ENCODE measurements at places on chromosomes 16 and 17.

DNA sequence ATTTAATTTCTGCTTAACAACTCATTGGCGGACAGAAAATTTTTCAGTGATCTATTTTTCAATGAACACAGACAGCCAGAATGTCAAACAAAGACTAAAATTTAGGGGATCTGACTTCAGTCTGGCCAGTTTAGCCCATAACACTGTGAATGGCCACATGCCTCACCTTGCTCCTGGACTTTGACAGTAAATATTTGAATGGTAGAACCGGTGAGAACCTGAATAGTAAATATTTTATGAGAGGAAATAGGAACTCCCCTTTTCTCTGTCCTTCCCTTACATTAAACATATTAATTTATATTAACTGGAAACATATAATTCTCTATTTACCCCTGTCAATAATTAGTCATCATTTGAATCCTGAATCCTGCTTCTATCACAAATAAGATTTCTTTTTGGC lies 942.1 kb downstream of the KCNJ2 start:
- H3K4me3 ChIP-seq, result no peak overlapping the region
- no peak overlapping the region for H3K27ac ChIP-seq
- no peaks in the 10 kb centered on the region for H3K36me3 ChIP-seq
- H3K27me3 ChIP-seq, result peaks cover 19% of the 10 kb centered on the region
- no peaks in the 10 kb centered on the region for H3K4me1 ChIP-seq
- DNase-seq, result no peak

DNA sequence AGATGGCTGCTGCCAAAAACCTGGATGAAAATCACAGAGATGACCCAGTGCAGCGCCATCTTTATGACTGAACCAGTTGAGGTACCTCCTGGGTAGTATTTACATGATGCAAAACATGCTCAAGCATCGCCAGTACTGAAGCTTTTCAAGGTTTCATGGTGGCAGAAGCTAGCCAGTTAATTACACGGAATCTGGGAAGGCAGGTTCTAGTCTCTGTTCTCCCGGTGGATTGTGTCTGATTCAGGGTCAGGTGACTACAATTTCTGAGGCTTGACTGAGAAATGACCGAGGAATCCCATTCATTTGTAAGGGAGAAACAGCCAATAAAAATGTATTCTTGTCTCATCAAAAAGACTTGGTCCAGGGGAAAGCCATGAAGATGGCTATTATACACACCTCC lies 209.1 kb downstream of the SLC39A11 start:
- DNase-seq, result no peak
- no peak overlapping the region for H3K4me3 ChIP-seq
- no peaks in the 10 kb centered on the region for H3K4me1 ChIP-seq
- no peaks in the 10 kb centered on the region for H3K27me3 ChIP-seq
- no peak overlapping the region for H3K27ac ChIP-seq

GRCh38 chr16:86584726-86585721 lies 6.7 kb downstream of the FOXL1 start:
- H3K36me3 ChIP-seq, result no peaks in the 10 kb centered on the region
- DNase-seq, result no peak
- H3K27me3 ChIP-seq, result peaks cover 79% of the 10 kb centered on the region
- H3K4me3 ChIP-seq, result no peak overlapping the region

GRCh38 chr16:88734361-88734728 lies 28.0 kb downstream of the CTU2 start:
- H3K4me3 ChIP-seq, result no peak overlapping the region

GRCh38 chr17:45008216-45008615 lies 40.1 kb upstream of the C1QL1 start:
- no peaks in the 10 kb centered on the region for H3K36me3 ChIP-seq
- no peak for DNase-seq
- no peak overlapping the region for H3K27ac ChIP-seq
- peaks cover 8% of the 10 kb centered on the region for H3K27me3 ChIP-seq

- no peaks in the 10 kb centered on the region for H3K36me3 ChIP-seq
- no peak for DNase-seq
- no peaks in the 10 kb centered on the region for H3K4me1 ChIP-seq
- H3K4me3 ChIP-seq, result no peak overlapping the region
- no peaks in the 10 kb centered on the region for H3K27me3 ChIP-seq
- no peak overlapping the region for H3K27ac ChIP-seq
Measured at GRCh38 chr16:68685685-68686478, 40.8 kb downstream of the CDH3 start.

GRCh38 chr16:72957303-72958277 lies 90.3 kb downstream of the ZFHX3 start:
- H3K27ac ChIP-seq, result no peak overlapping the region
- H3K4me3 ChIP-seq, result no peak overlapping the region
- H3K4me1 ChIP-seq, result peaks cover 22% of the 10 kb centered on the region

DNA sequence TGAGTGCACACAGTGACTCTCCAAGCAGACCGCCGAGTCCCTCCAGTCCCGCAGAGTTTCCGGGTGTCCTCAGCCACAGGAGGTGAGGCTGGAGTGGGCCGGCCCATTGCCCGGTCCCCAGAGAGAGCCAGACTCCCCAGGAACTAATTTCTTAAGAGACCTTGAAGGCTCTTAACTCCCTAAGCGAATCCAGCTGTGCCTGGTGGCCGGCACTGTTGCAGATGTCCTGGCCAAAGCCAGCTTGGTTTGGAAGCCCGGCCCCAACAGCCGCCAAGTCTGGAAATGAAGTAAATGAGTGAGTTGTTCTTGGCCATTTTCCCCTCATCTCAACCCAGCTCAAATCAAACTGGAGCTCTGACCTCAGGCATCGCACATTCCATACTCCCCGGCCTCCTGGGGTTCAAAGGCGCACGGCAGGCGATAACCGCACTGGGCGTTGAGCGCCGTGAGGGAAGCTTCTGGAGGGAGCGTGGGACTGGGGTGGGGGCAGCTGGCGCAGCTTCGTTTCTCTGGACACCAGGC lies 42.0 kb downstream of the CMIP start:
- peaks cover 57% of the 10 kb centered on the region for H3K4me1 ChIP-seq
- H3K27me3 ChIP-seq, result no peaks in the 10 kb centered on the region
- DNase-seq, result peak; percentile 54

DNA sequence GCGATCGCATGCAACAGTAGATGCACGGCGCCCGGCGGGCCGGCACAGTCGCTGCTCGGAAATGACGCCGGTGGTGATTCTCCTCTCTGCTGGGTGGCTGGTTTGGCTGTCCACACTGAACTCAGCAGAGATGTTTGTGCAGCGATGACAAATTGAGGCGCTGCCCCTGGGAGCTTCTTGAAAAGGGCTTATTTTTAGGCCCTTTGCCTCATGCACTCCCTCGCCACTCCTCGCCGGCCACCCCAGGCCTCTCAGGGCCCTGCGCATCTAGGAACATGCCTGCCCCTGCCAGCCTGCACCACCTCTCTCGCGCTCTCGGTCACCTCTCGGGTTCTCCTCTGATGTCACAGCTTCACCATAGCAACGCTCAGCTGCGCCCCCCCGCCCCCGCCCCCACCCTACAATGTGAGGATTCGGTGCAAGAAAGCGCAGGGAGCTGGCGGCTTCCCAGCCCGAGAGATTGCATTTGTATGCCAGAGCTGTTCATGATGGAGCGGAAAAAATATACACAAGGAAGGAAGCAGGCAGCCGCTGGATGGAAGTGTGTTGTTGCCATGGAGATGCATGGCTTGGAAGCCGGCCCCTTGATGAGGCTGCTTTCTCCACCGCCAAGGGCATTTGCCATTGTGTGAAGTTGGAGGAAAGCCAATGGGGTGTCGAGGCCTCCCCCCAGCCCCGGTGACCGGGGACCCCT lies 81.3 kb upstream of the PLCG2 start:
- H3K4me1 ChIP-seq, result peaks cover 45% of the 10 kb centered on the region
- H3K36me3 ChIP-seq, result peaks cover 34% of the 10 kb centered on the region
- no peak overlapping the region for H3K4me3 ChIP-seq

DNA sequence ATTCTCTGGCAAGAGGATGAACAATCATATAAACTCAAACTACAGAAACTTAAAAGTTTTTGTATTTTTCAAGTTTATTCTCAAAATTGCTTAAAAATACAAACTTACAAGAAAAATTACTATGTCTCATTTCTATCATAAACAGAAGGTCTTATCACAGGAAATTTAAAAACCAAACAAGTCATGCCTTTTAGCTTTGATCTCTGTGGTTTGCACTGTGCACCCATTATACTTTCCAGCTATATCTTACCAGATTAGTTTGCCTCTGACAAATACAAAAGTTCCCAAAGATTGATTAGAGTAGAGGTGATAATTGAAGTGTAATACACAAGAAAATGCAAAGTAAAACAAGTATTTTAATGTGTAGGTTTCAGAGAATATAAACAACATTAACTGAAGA lies 117.4 kb downstream of the MYO1D start:
- H3K4me1 ChIP-seq, result peaks cover 4% of the 10 kb centered on the region
- H3K4me3 ChIP-seq, result no peak overlapping the region
- H3K27me3 ChIP-seq, result no peaks in the 10 kb centered on the region
- no peak for DNase-seq
- no peak overlapping the region for H3K27ac ChIP-seq

GRCh38 chr17:73867056-73867455 lies 222.8 kb upstream of the SDK2 start:
- H3K27me3 ChIP-seq, result peaks cover 27% of the 10 kb centered on the region
- H3K27ac ChIP-seq, result no peak overlapping the region
- DNase-seq, result no peak
- no peaks in the 10 kb centered on the region for H3K4me1 ChIP-seq
- H3K36me3 ChIP-seq, result no peaks in the 10 kb centered on the region

DNA sequence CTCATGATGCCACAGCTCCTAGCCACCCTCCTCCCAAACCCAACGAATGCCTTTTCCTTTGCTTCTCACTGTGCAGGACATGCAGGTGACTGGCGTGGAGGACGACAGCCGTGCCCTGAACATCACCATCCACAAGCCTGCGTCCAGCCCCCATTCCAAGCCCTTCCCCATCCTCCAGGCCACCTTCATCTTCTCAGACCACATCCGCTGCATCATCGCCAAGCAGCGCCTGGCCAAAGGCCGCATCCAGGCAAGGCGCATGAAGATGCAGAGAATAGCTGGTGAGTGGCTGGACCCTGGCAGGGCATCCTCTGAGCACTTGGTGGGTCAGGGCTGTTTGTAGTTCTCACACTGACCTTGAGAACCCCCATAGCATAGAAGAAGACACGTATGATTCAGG lies 132.3 kb downstream of the SOCS1 start:
- peaks cover 43% of the 10 kb centered on the region for H3K36me3 ChIP-seq
- H3K4me3 ChIP-seq, result no peak overlapping the region
- peaks cover 27% of the 10 kb centered on the region for H3K4me1 ChIP-seq
- H3K27ac ChIP-seq, result no peak overlapping the region
- no peak for DNase-seq
- no peaks in the 10 kb centered on the region for H3K27me3 ChIP-seq

DNA sequence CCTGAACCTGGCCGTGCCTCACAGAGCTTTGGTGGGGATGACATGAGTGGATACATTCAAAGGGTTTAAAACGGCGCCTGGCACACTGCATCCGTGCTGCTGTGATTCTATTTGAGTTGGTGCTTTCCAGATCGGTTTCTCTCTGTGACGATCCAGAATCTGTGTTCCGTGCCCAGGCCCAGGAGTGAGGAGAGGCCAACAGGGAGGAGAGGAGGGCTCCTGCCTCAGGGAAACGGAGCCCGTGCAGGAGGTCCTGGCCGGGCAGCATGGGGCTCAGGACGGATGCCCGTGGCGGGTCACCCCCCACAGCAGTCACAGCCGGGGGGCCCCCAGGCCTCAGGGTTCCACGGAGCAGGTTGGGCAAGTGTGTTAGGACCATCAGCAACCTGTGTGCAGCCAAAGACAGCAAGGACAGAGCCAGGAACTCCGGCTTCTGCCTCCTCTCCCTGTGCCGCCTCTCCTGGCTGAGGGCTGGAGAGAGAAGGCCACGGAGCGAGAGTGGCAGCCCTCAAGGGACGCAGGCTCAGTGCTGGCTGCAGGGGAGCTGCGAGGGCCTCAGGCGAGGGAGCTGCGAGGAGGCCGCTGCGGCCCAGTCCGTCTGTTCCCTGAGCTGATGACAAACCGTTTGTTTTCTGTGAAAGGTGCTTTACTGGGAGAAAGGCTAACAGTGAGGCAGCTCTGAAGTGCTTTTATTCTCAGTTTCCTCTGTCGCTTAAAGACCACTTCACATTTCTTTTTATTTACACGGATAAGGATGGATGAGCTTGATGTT lies 99.3 kb downstream of the METRNL start:
- no peak overlapping the region for H3K4me3 ChIP-seq
- no peaks in the 10 kb centered on the region for H3K27me3 ChIP-seq
- no peaks in the 10 kb centered on the region for H3K36me3 ChIP-seq
- DNase-seq, result no peak
- peak overlapping the region; percentile 3 for H3K27ac ChIP-seq
- H3K4me1 ChIP-seq, result peaks cover 11% of the 10 kb centered on the region

DNA sequence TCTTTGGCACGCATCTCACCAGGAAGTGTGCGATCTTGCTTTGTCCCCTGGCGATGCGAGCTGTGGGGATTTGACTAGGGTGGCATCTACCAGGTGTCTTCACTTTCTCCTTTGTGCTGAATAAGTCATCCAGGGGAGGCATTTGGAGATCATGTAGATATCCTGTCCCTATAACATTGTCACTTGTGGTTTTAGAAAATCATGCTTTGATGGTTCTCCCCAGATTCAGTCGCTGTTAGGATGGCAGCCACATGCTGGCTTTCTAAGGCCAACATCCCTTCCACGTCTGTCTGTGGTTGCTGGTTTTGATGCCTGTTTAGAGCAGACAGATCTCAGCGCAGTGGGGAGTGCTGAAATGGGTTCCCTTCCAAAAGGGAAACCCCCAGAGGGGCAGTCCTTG lies 2.5 kb downstream of the ADAD2 start:
- H3K27ac ChIP-seq, result no peak overlapping the region
- DNase-seq, result no peak
- peaks cover 17% of the 10 kb centered on the region for H3K27me3 ChIP-seq
- no peaks in the 10 kb centered on the region for H3K36me3 ChIP-seq
- H3K4me3 ChIP-seq, result no peak overlapping the region

DNA sequence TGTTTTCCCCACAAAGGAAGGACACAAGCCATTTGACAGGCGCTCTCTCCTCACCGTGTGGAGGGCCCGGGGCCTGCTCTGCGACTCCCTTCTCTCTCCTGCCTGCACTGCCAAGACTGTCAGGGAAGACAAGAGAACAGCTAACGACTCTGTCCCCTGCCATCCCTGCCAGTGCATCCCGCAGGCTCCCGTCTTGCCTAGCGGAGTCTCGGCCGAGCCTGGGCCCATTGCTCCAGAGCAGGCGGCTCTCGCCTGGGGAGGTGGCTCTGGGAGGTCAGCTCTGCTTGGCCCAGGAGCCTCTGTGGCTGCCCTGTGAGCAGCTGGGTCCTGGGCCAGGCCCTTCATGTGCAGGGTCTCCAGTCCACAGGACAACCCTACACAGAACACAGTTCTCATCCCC lies 53.0 kb downstream of the WNT3 start:
- H3K36me3 ChIP-seq, result no peaks in the 10 kb centered on the region
- peaks cover 9% of the 10 kb centered on the region for H3K27me3 ChIP-seq
- H3K4me1 ChIP-seq, result peaks cover 26% of the 10 kb centered on the region
- H3K4me3 ChIP-seq, result no peak overlapping the region

- no peaks in the 10 kb centered on the region for H3K36me3 ChIP-seq
- H3K4me3 ChIP-seq, result no peak overlapping the region
- no peaks in the 10 kb centered on the region for H3K27me3 ChIP-seq
- no peaks in the 10 kb centered on the region for H3K4me1 ChIP-seq
- no peak overlapping the region for H3K27ac ChIP-seq
Measured at GRCh38 chr16:27293343-27293742, 20.4 kb upstream of the IL4R start.

GRCh38 chr16:25045696-25046381 lies 30.7 kb upstream of the ARHGAP17 start:
- H3K4me1 ChIP-seq, result peaks cover 26% of the 10 kb centered on the region
- no peak overlapping the region for H3K27ac ChIP-seq
- H3K4me3 ChIP-seq, result no peak overlapping the region
- no peaks in the 10 kb centered on the region for H3K27me3 ChIP-seq

GRCh38 chr16:83807327-83807709 lies 460 bp upstream of the HSBP1 start:
- no peaks in the 10 kb centered on the region for H3K27me3 ChIP-seq
- peaks cover 30% of the 10 kb centered on the region for H3K36me3 ChIP-seq
- peak overlapping the region; percentile 92 for H3K4me3 ChIP-seq
- peaks cover 52% of the 10 kb centered on the region for H3K4me1 ChIP-seq
